ENCODE measurements at places on chromosomes 12 and 14. TPM values are rescaled to one million over a fixed set of nuclear protein-coding genes. Genes with fewer than 3 reads are reported as not detected.

DNA sequence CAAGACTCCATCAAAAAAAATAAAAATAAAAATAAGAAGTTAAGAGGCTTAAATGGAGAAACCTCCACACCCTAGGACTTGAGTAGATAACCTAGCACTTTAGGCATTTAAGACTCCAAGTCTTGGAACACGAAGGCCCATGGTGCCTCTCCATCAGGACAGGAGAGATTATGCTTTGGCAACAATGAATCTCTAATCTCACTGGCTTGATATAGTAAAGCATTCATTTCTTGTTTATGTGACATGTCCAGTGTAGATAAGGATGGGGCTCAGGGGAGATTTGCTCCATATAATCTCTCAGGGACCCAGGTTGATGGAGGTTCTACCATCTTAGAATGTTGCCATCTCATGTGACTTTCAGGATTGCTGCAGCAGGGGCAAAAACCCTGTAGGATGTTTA lies 117.7 kb upstream of the FUT8 start:
- H3K4me3 ChIP-seq, result no peak overlapping the region
- H3K36me3 ChIP-seq, result no peaks in the 10 kb centered on the region
- H3K4me1 ChIP-seq, result peaks cover 38% of the 10 kb centered on the region
- no peak for DNase-seq
- H3K27me3 ChIP-seq, result no peaks in the 10 kb centered on the region

DNA sequence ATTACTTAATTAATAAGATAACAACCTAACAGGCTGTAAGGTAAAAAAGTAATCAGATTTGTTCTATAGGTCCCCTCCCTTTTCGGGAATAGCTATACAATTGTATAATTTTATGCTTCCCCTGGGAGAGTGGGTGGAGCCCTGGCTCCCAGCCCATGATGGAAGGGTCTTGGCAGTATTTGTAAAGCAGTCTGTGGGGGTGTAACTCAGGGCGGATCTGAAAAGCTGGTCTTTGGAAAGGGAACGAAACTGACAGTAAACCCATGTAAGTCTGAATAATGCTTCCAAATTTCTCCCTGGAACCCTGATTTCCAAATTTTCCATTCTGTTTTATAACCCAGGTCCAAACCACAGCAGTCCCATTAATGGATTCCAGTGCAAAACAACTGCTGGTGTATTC lies 110.4 kb downstream of the DAD1 start:
- H3K27ac ChIP-seq, result no peak overlapping the region
- no peak for DNase-seq
- H3K27me3 ChIP-seq, result no peaks in the 10 kb centered on the region

DNA sequence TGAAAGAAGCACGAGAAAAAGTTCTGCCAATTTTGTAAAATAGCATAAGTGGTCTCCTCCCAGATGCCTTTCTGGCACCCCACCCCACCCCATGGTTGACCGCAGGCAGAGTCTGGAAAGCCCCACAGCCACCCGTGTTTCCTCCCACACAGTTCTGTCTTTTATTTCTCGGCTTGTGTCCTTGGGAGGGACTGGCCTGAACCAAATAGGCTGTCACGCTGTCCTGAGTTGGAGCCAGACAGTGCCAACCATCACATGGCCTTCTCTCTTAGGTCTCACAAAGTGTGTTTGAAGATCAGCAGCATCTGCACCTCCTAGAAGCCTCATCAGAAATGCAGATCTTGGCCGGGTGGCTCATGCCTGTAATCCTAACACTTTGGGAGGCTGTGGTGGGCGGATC lies 10.2 kb upstream of the LTA4H start:
- no peak overlapping the region for H3K4me3 ChIP-seq
- no peak for DNase-seq
- H3K27ac ChIP-seq, result no peak overlapping the region
- peaks cover 48% of the 10 kb centered on the region for H3K4me1 ChIP-seq

GRCh38 chr12:58801986-58802385 lies 118.3 kb downstream of the LRIG3 start:
- DNase-seq, result no peak
- H3K4me3 ChIP-seq, result no peak overlapping the region
- no peaks in the 10 kb centered on the region for H3K4me1 ChIP-seq
- no peaks in the 10 kb centered on the region for H3K27me3 ChIP-seq

DNA sequence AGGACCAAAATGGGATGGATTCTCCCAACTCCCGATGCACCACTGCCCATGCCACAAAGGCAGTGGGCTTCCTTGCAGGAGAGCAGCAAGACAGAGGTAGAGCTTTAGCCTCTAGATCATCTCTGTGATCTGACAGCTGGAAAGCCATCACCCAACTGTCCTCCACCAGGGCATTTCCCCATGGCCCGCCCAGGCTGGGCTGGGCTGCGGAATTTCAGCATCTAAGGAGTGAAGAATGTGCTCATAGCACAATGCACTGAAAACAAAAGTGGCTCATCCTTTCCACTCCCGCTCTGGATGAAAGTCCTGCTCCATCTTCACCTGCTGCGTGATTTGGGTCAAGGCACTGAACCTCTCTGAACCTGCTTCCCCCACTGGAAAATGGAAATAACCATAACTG lies 5.6 kb downstream of the SYNE3 start:
- no peak overlapping the region for H3K27ac ChIP-seq
- H3K4me3 ChIP-seq, result no peak overlapping the region
- H3K36me3 ChIP-seq, result peaks cover 32% of the 10 kb centered on the region
- peaks cover 76% of the 10 kb centered on the region for H3K4me1 ChIP-seq

GRCh38 chr12:117015811-117016210 lies 83.4 kb downstream of the TESC start:
- no peaks in the 10 kb centered on the region for H3K4me1 ChIP-seq
- no peak overlapping the region for H3K27ac ChIP-seq
- H3K27me3 ChIP-seq, result no peaks in the 10 kb centered on the region
- H3K36me3 ChIP-seq, result peaks cover 41% of the 10 kb centered on the region
- DNase-seq, result no peak
- H3K4me3 ChIP-seq, result no peak overlapping the region

The GLI1 gene
- 0.31 TPM for total RNA-seq
